Activated CD4-positive, alpha-beta memory T cell treated with anti-CD3 and anti-CD28 coated beads, Interleukin-2, amount 10 ng/mL, durations not matched to agents 7 days and 5 days (primary cell): ENCODE measurements at places on chromosomes 3 and 15. TPM values are rescaled to one million over a fixed set of nuclear protein-coding genes. Genes with fewer than 3 reads are reported as not detected.

DNA sequence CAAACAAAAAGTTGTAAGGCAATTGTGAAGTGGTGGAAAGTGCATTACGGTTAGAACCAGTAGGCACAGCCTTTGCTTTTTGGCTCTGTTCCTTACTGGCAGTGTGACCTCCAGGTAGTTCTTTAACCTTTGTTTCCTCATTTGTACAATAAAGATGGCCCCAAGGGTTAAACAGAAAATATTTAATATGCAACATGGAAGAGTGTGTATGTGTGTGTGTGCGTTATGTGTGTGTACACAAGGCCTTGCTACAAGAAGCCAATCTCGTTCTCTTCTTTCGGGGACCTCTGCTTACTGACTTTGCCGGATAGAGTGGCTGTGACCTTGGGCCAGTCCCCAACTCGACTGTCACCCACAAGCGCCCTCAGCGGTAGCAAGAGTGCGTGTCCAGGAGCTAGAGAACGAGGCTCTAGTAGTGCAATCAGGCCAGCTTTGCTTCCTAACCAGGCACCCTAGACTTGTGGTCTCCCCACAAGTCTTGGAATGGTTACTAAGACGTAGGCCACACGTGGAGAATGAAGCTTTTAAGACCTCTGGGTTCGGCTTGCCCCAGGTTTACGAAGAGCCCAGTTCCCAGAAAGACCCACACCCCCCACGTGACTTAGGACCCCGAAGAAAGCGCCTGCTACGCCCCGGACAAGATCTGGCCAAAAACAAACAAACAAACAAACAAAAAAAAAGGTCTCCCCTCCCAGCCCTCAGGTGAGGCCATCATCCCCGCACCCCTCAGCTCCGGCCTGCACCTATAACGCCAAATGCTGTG is 593 bp downstream of the CIAO2A start:
- peak overlapping the region; percentile 96 for H3K4me3 ChIP-seq
- no peaks in the 10 kb centered on the region for H3K27me3 ChIP-seq
- peaks cover 36% of the 10 kb centered on the region for H3K36me3 ChIP-seq
- peak; percentile 57 for DNase-seq

The GOLGA6L9 gene
- 1.4 TPM for total RNA-seq

- H3K36me3 ChIP-seq: no peaks in the 10 kb centered on the region
- H3K27me3 ChIP-seq: no peaks in the 10 kb centered on the region
- no peaks in the 10 kb centered on the region for H3K4me1 ChIP-seq
- no peak overlapping the region for H3K27ac ChIP-seq
- DNase-seq: no peak
These were observed 84.0 kb downstream of the DIPK2A start for GRCh38 chr3:144055604-144056003.

The SEMA6D gene
- not detected for total RNA-seq

GRCh38 chr15:56165234-56165633 is 78.4 kb downstream of the RFX7 start:
- H3K4me1 ChIP-seq: peaks cover 45% of the 10 kb centered on the region
- H3K4me3 ChIP-seq: no peak overlapping the region
- H3K36me3 ChIP-seq: peaks cover 22% of the 10 kb centered on the region
- H3K27me3 ChIP-seq: no peaks in the 10 kb centered on the region
